ENCODE measurements at places on chromosomes 3 and 15.

DNA sequence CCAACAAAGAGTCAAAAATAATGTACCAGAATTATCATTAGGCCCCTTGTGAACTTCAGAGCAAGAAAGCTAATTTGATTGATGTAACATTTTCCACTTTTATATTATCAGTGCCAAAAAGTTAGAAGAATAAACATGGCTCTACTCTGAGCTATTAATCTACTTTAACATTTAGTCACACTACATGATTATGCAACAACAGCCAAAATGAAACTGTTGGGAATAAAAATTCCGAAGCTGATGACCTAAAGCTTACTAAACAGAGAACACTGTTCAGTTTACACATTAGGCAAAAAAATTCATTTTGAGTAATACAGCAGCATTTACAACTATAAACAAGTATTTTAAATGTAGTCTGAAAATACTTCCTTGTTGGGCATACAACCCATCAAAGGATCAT, 1134.1 kb downstream of the EPHA3 start:
- no peak for DNase-seq

GRCh38 chr3:16486951-16487480, 26.5 kb downstream of the RFTN1 start:
- DNase-seq, result no peak

DNA sequence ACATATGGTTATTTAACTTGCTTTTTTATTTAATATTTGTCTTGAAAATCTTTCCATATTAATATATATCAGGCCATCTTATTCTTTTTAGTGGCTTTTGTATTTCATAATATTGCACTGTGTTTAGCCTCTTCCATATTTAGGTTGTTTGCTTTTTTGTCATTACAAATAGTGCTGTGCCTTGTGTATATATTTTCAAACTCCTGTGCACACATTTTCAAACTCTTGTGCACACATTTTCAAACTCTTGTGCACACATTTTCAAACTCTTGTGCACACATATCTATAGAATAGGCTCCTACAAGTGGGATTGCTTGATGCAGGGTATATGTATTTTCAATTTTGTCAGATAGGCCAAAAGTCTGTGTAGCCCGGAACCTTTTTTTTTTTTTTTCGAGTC, 118.0 kb upstream of the MLF1 start:
- no peak for DNase-seq

GRCh38 chr3:50128001-50128400, 27.1 kb upstream of the SEMA3F start:
- no peak for DNase-seq

DNA sequence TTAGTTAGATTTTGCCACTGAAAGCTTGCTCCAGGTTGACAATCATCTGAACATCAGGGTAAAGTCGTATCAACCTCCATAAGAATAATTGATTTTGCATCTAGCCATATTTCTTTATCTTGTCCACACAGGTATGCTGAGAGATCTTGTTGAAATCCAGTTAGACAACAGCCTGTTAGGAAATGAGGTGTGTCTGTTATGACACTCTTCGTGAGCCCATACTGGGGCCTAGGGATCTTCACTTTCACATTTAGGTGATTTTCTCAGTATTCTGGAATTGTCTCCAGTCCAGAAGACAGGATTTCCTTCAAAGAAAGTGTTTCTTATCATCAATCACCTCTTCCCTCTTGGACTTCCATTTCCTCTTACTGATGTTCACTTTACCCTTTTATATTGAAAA, 18.1 kb downstream of the DNAJB11 start:
- no peak for DNase-seq

GRCh38 chr3:193772422-193772763, 179.4 kb downstream of the OPA1 start:
- no peak for DNase-seq

GRCh38 chr3:44987332-44987731, 11.3 kb downstream of the EXOSC7 start:
- DNase-seq, result no peak

- DNase-seq, result no peak
Measured at GRCh38 chr3:106119614-106120082, 250.8 kb upstream of the CBLB start.

- no peak for DNase-seq
Measured at GRCh38 chr15:76321171-76321570, 9.9 kb upstream of the ETFA start.

Measured in stimulated activated CD8-positive, alpha-beta memory T cell treated with anti-CD3 and anti-CD28 coated beads, Interleukin-4, amount 100 ng/mL, for 24 hours (primary cell).